Esophagus squamous epithelium (tissue), 5 donors: ENCODE measurements at places on chromosomes 3 and 15. TPM values are rescaled to one million over a fixed set of nuclear protein-coding genes. Genes with fewer than 3 reads are reported as not detected.

GRCh38 chr15:94263341-94264273 is 32.2 kb downstream of the MCTP2 start:
- DNase-seq = no peak

GRCh38 chr3:52983336-52983807 is 62.5 kb downstream of the SFMBT1 start:
- DNase-seq = no peak

Gene GPR27
- 2.1 TPM for total RNA-seq

DNA sequence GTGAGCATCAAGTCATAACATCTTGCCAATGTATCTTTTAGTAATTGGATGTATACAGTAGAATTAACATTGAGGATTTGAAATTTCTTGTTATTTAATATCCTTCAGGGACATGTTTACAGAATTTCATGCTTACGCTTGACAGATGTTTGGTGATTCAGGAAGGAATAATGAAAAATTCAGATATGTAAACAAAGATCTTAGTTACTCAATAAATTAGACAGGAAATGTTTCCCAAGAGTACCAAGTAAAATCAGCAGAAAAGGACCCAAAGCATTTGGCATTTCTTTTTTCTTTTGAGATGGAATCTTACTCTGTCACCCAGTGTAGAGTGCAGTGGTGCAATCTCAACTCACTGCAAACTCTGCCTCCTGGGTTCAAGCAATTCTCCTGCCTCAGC is 4.7 kb upstream of the COL6A5 start:
- no peak for DNase-seq

GRCh38 chr3:24678421-24678865 is 183.8 kb upstream of the THRB start:
- no peak for DNase-seq

DNA sequence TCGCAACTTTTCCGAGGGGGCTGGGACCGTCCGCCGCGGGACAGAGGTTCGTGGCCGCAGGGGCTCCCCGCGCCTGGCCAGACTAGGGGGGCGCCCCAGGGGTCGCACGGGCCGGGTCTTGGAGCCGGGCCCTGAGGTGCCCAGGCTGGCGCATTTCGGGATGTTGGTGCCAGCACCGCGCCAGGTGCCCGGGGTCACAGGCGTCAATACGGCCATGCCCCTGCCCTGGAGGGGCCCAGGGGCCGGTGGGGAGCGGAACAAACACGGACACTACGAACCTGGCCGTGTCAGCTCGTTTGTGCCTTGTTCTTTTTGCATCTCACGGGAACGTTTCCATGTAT is 366 bp downstream of the TM6SF1 start:
- no peak for DNase-seq

Gene RHOV
- total RNA-seq = 139 TPM

Gene CCR3
- not detected for total RNA-seq

Gene HTR3E
- total RNA-seq = not detected

DNA sequence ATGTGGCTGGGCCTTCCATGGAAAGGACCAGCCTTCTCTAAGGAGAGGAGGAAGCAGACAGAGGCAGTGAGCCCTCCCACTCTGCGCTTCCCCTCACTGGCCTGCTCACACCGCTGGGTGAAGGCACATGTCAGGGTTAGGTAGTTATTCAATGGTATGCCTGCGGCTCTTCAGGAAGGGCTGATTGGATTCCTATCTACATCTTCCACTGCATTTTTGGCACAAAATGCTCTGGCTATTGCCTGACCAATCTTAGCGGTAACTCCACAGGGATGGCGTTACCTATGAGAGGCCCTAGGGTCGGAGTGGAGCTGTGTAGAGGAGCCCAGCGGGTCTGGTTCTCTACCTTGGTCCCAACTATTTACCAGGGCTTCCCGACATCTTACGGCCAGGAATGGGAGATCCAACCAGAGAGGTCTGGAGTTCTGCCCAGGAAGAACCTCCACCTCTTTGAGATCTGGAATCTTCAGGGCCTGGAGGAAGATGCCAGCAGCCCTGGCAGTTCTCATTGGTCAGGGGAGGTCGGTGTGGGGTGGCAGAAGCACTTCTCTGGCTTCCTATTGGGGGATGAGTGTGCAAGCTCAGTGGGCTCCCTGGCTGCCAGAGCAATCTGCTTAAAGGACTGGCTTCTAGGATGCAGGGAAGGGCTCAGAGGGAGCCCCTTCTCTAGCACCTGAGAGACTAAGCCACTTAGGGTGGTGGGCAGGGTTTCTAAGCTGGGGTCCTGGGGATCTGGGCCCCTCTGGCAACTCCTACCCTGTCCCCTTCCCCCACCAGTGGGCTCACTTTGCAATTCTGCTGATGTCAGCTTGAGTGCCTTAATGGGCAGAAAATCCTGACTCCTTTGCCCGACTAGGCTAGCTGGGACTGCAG is 24.3 kb downstream of the SNX33 start:
- DNase-seq = no peak
